ENCODE measurements at places on chromosomes 1 and 21. TPM values are rescaled to one million over a fixed set of nuclear protein-coding genes. Genes with fewer than 3 reads are reported as not detected.

The GBP7 gene
- not detected for total RNA-seq

The FLG gene
- not detected for total RNA-seq

DNA sequence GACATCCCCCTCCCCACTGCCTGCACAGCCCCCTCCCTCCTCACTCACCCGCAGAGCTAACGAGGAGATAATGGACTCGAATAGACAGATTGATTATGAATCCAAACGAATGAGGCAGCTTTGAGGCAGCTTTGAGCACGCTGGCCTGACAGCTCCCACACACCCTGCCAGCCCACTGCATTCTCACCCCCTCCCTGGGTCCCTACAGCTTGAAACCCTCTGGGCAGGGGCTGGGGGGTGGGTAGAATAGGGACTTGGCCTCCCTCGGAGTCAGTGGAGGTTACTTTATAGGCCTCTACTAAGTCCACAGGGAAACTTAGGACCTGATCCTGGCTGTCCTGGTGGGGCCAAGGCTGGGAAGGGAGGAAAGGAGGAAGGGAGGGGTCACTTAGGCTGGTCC, 1.9 kb downstream of the NTRK1 start:
- H3K27ac ChIP-seq, result no peak overlapping the region
- no peak overlapping the region for H3K4me3 ChIP-seq
- no peaks in the 10 kb centered on the region for H3K36me3 ChIP-seq

- peak; percentile 38 for DNase-seq
- no peak overlapping the region for H3K27ac ChIP-seq
- H3K36me3 ChIP-seq, result peaks cover 19% of the 10 kb centered on the region
These were observed 6.9 kb upstream of the TMEM81 start for GRCh38 chr1:205091043-205091740.

GRCh38 chr21:37565530-37566223, 199.1 kb downstream of the DYRK1A start:
- H3K4me1 ChIP-seq, result peaks cover 9% of the 10 kb centered on the region
- DNase-seq, result peak; percentile 37
- H3K36me3 ChIP-seq, result no peaks in the 10 kb centered on the region
- peak overlapping the region; percentile 22 for H3K4me3 ChIP-seq

DNA sequence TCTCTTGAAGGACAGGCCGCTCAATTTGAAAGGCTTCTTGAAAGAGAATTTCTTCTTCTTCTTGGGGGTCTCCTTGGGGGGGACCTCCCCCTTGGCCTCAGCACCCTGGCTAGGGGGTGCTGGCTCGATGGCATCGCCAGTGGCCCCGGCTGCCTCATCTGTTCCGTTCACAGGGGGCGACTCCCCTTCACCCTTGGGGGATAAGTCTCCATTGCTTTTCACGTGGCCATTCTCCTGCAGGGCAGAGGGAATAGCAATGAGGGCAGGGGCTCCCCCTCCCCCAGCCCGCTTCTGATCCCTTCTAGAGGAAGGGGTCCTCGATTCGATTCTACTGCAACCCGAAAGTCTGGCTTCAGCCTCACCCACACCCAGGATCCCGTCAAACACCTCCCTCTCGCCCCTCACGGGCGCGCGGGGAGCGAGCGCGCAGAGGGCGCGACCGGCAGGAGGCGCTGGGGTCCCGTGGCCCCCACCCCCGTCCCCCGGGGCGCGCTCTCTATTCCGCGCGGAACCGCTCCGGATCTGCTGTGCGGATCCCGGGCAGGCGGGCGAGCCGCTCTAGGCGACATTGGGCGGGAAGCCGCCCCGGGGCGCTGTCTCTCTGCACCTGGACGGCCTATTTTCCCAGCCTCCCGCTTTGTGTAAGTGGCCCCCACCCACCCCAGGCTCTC, 1.0 kb downstream of the MARCKSL1 start:
- H3K27ac ChIP-seq, result peak overlapping the region; percentile 44
- H3K27me3 ChIP-seq, result no peaks in the 10 kb centered on the region
- DNase-seq, result peak; percentile 21
- peak overlapping the region; percentile 85 for H3K4me3 ChIP-seq

DNA sequence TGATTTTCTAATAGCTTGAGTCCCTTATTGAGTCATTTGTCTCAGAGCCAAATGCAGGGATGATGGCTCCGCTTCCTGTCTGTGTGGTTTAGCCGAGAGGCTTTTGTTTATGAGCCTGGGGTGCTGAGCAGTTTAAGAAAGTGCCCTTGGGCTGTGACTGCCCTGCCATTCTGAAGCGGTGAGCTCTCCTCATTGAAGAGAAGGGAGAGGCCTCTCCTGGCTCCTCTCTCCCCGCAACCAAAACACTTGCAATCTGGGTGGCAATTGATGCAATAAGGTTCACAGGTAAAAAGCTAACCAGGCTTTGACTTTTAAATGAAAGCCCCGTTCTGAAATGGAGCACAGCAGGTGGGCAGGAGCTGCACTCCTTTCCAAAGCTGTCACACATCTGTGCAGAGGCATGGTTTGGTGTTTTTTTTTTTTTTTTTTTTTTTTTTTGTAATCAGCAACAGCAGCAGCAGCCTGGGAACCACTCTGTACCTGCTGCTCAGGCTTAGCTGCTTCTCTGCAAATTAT, 403.7 kb downstream of the SIPA1L2 start:
- peak; percentile 83 for DNase-seq
- H3K36me3 ChIP-seq, result no peaks in the 10 kb centered on the region
- no peak overlapping the region for H3K27ac ChIP-seq
- H3K27me3 ChIP-seq, result no peaks in the 10 kb centered on the region

DNA sequence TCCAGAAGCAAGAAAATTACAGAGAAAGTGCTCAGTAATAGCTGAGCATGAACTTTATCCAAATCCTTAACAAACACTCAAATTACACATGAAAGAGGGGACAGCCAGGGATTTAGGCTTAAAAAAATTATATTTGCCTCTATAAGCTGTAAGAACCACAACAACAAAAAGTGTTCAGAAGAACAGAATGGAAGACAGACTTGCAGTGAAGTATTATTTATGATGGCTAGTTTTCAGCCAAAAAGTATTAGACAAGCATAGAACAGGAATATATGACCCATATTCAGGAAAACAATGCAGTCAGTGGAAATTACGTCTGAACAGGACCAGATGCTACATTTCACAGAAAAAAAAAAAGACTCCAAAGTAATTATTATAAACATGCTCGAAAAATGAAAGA, 1246.3 kb downstream of the NCAM2 start:
- no peak overlapping the region for H3K27ac ChIP-seq
- no peaks in the 10 kb centered on the region for H3K27me3 ChIP-seq
- DNase-seq, result no peak
- H3K4me1 ChIP-seq, result no peaks in the 10 kb centered on the region
- H3K36me3 ChIP-seq, result no peaks in the 10 kb centered on the region

DNA sequence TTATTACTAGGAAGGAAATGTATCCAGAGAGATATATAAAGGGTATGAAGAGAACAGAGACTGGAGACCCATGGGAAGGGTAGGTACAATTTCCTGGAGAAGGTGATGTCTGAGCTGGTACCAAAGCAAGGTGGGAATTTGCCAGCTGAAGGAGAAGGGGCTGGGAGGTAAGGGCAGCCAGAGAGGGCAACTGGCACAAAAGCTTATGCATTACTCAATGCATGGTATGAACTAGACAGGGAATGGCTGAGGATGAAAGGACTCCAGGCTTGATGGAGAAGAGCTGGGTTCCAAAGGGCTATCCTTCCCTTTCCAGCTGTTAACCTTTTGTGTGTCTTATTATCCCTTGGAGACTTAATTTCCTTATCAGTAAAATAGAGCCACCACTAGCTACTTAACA, 113.6 kb upstream of the GADD45A start:
- no peaks in the 10 kb centered on the region for H3K27me3 ChIP-seq
- no peak overlapping the region for H3K4me3 ChIP-seq
- H3K36me3 ChIP-seq, result no peaks in the 10 kb centered on the region
- peaks cover 24% of the 10 kb centered on the region for H3K4me1 ChIP-seq
- DNase-seq, result no peak

DNA sequence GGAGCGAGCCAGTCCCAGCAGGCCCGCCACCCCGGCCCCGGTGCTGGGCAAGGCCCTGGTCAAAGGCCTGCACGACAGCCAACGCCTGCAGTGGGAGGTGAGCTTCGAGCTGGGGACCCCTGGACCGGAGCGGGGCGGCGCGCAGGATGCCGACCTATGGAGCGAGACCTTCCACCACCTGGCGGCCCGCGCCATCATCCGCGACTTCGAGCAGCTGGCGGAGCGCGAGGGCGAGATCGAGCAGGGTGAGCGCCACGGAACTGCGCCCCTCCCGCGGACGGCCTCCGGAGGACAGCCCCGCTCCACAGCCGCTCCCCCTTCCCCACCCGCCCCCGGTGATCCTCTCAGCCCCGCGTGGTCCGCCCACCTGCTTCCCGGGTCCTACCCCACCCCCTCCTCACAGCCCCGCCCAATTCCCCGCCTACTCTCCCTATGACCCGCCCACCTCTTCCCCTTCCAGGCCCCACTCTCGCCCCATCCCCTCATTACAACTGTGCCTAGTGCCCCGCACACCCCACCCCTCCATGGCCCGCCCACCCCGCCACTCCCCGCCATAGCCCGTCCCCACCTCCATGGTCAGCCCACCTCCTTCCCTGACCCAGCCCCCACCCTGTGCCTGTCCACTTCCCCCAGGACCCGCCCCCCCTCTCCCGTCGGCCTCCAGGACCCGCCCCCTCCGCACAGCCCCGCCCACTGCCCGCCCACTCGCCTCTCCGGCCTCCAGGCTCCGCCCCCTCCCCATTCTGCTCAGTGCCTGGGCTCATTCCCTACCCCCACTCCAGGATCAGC, 52.7 kb downstream of the VWA5B1 start:
- H3K27me3 ChIP-seq, result peaks cover 28% of the 10 kb centered on the region
- no peak overlapping the region for H3K27ac ChIP-seq
- H3K4me3 ChIP-seq, result no peak overlapping the region
- no peaks in the 10 kb centered on the region for H3K4me1 ChIP-seq
- no peaks in the 10 kb centered on the region for H3K36me3 ChIP-seq

GRCh38 chr1:185017338-185017737, 28.0 kb upstream of the RNF2 start:
- H3K27ac ChIP-seq, result no peak overlapping the region
- H3K4me3 ChIP-seq, result no peak overlapping the region
- peak; percentile 94 for DNase-seq
- H3K27me3 ChIP-seq, result no peaks in the 10 kb centered on the region

DNA sequence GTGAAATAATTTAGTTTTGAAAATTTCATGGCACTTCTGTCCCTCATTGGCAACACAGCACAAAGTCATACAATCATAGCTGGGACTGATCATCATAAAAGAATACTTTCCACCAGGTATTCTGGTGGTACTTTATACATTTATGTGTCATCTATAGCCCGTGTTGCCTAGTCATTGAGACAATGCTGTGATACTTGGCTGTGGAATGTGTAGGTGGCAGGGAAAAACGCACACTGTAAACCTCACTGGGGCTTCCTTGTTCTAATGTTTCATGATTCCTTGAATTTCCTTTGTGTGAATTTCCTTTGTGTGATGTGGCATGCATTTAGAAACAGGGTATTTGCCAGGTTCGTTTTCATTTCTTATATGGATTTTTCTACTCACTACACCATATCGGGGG, 118.3 kb downstream of the FMN2 start:
- no peak overlapping the region for H3K27ac ChIP-seq
- H3K4me3 ChIP-seq, result no peak overlapping the region
- H3K36me3 ChIP-seq, result peaks cover 8% of the 10 kb centered on the region
- H3K27me3 ChIP-seq, result no peaks in the 10 kb centered on the region
- DNase-seq, result peak; percentile 71

- H3K27me3 ChIP-seq, result no peaks in the 10 kb centered on the region
- no peaks in the 10 kb centered on the region for H3K36me3 ChIP-seq
- H3K4me1 ChIP-seq, result no peaks in the 10 kb centered on the region
- H3K27ac ChIP-seq, result no peak overlapping the region
- DNase-seq, result peak; percentile 78
These were observed 38.7 kb downstream of the BTBD8 start for GRCh38 chr1:92118826-92119225.

GRCh38 chr1:179921472-179921871, 33.1 kb upstream of the CEP350 start:
- DNase-seq, result no peak
- peaks cover 1% of the 10 kb centered on the region for H3K4me1 ChIP-seq
- no peak overlapping the region for H3K4me3 ChIP-seq
- peaks cover 16% of the 10 kb centered on the region for H3K36me3 ChIP-seq

- H3K4me1 ChIP-seq, result peaks cover 13% of the 10 kb centered on the region
- no peaks in the 10 kb centered on the region for H3K27me3 ChIP-seq
- no peak overlapping the region for H3K27ac ChIP-seq
- no peak overlapping the region for H3K4me3 ChIP-seq
These were observed 3.6 kb downstream of the OTUD7B start for GRCh38 chr1:150006881-150007421.

All from IMR-90 (cell line).